ENCODE measurements at places on chromosomes 4 and X.

DNA sequence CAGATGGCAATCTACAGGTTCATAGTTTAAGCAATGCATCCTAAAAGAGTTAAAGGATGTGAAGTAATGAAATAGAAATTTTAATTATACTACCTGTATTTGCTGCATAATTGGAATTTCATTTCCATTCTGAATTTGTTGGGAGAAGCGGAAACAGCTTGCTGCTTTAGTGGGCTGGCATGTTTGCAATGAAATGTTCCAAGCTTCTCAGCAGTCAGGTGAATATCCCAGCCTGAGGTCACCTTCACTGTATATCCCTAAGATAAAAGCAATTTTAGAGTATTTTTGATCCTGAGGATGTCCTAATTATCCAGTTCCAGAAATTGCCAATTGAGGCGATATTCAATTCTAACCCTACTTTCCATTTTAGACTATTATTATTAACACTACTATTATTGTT is 136.1 kb upstream of the ARSJ start:
- H3K27me3 ChIP-seq, result no peaks in the 10 kb centered on the region
- H3K4me1 ChIP-seq, result no peaks in the 10 kb centered on the region
- DNase-seq, result no peak
- H3K36me3 ChIP-seq, result no peaks in the 10 kb centered on the region
- no peak overlapping the region for H3K27ac ChIP-seq

- peak; percentile 57 for DNase-seq
- H3K27me3 ChIP-seq, result no peaks in the 10 kb centered on the region
- H3K4me1 ChIP-seq, result peaks cover 10% of the 10 kb centered on the region
- peaks cover 3% of the 10 kb centered on the region for H3K36me3 ChIP-seq
- H3K4me3 ChIP-seq, result peak overlapping the region; percentile 62
Measured at GRCh38 chrX:129540722-129541184, 694 bp downstream of the OCRL start.

DNA sequence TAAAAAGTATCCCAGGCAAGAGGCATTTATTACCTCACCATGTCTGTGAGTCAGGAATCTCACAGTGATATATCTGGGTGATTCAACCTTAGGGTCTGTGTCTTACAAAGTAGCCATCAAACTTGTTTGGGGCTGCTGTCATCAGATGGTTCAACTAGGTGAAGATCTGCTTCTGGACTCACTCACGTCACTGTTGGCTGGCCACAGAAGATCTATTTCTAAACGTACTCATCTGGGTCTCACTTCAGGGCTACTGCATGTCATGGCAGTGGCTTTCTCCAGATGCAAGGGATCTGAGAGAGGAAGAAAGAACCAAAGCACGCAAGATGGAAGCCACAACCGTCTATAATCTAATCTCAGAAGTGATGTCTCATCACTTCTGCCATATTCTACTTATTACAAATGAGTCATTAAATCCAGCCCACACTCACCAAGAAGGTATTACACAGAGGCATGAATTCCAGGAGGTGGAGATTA is 267.8 kb upstream of the ANKRD50 start:
- no peaks in the 10 kb centered on the region for H3K36me3 ChIP-seq
- no peak overlapping the region for H3K27ac ChIP-seq
- no peak for DNase-seq
- H3K27me3 ChIP-seq, result no peaks in the 10 kb centered on the region
- no peaks in the 10 kb centered on the region for H3K4me1 ChIP-seq
- H3K4me3 ChIP-seq, result no peak overlapping the region

GRCh38 chr4:105911426-105911825 is 16.2 kb downstream of the NPNT start:
- no peak overlapping the region for H3K4me3 ChIP-seq
- H3K27ac ChIP-seq, result peak overlapping the region; percentile 75
- DNase-seq, result no peak
- peaks cover 28% of the 10 kb centered on the region for H3K4me1 ChIP-seq

- DNase-seq, result no peak
- H3K4me3 ChIP-seq, result no peak overlapping the region
Measured at GRCh38 chr4:153468587-153468986, 2.4 kb downstream of the TMEM131L start.

GRCh38 chr4:124866301-124866700 is 153.8 kb upstream of the ANKRD50 start:
- no peak overlapping the region for H3K4me3 ChIP-seq
- H3K27ac ChIP-seq, result no peak overlapping the region
- H3K27me3 ChIP-seq, result no peaks in the 10 kb centered on the region

DNA sequence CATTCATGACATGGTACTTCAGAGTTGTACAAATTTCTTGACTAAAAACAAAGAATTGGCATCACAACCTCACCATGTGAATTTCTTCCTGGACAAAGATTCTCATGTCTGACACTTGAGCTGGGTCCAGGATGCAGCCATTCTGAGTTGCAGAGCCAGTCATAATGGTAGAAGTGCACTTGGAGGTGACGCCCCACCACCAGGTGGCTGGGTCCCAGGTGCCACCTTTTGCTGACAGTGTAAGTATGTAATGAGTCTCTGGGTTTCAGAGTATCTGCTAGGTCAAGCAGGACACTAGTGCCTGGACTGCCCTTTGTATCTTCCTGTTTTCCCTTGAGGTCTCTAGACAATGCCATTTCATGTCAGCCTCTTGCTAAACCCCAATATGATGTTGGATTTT is 36.6 kb upstream of the WDR1 start:
- H3K4me1 ChIP-seq, result no peaks in the 10 kb centered on the region
- no peaks in the 10 kb centered on the region for H3K36me3 ChIP-seq
- H3K4me3 ChIP-seq, result no peak overlapping the region
- DNase-seq, result no peak
- H3K27ac ChIP-seq, result no peak overlapping the region

GRCh38 chrX:20517565-20517964 is 250.9 kb upstream of the RPS6KA3 start:
- no peak overlapping the region for H3K27ac ChIP-seq
- no peaks in the 10 kb centered on the region for H3K36me3 ChIP-seq
- H3K27me3 ChIP-seq, result no peaks in the 10 kb centered on the region
- no peaks in the 10 kb centered on the region for H3K4me1 ChIP-seq

DNA sequence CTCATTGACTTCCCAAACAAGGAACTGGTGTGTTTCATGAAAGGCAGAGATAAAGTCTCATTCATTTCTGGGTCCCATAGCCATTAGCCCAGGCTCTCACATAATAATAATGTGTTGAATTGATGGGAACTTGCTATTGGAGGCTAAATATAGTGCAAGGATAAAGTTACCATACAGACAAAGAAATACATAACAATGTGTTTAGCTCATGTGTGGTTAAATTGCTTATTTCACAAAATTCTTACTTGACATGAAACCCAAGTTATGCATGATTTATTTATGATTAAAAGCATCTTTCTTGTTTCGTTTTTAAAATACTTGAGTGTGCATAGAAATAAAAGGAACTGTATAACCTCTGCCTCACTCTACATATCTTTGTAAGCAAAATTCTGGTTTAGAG is 37.3 kb upstream of the LPAR4 start:
- H3K4me1 ChIP-seq, result no peaks in the 10 kb centered on the region
- no peaks in the 10 kb centered on the region for H3K27me3 ChIP-seq
- no peaks in the 10 kb centered on the region for H3K36me3 ChIP-seq
- no peak for DNase-seq

GRCh38 chr4:101993842-101994775 is 203.6 kb downstream of the BANK1 start:
- no peak for DNase-seq
- H3K36me3 ChIP-seq, result no peaks in the 10 kb centered on the region

- H3K4me1 ChIP-seq, result no peaks in the 10 kb centered on the region
- H3K27me3 ChIP-seq, result no peaks in the 10 kb centered on the region
- H3K36me3 ChIP-seq, result no peaks in the 10 kb centered on the region
- no peak overlapping the region for H3K27ac ChIP-seq
- H3K4me3 ChIP-seq, result no peak overlapping the region
- no peak for DNase-seq
Measured at GRCh38 chr4:162959046-162959445, 207.6 kb downstream of the NAF1 start.

GRCh38 chr4:140157341-140157740 is 3.4 kb upstream of the MAML3 start:
- no peak overlapping the region for H3K27ac ChIP-seq
- DNase-seq, result no peak
- no peaks in the 10 kb centered on the region for H3K4me1 ChIP-seq

- DNase-seq, result no peak
- no peaks in the 10 kb centered on the region for H3K27me3 ChIP-seq
- H3K4me1 ChIP-seq, result no peaks in the 10 kb centered on the region
- no peak overlapping the region for H3K27ac ChIP-seq
Measured at GRCh38 chr4:105509291-105509690, 35.4 kb upstream of the PPA2 start.

GRCh38 chr4:149999485-150000074 is 78.7 kb upstream of the DCLK2 start:
- peaks cover 2% of the 10 kb centered on the region for H3K27me3 ChIP-seq
- no peak overlapping the region for H3K27ac ChIP-seq
- no peaks in the 10 kb centered on the region for H3K4me1 ChIP-seq

- no peak overlapping the region for H3K4me3 ChIP-seq
- no peak overlapping the region for H3K27ac ChIP-seq
- no peak for DNase-seq
- H3K36me3 ChIP-seq, result no peaks in the 10 kb centered on the region
- no peaks in the 10 kb centered on the region for H3K27me3 ChIP-seq
Measured at GRCh38 chrX:5086388-5086787, 1142.3 kb downstream of the NLGN4X start.

DNA sequence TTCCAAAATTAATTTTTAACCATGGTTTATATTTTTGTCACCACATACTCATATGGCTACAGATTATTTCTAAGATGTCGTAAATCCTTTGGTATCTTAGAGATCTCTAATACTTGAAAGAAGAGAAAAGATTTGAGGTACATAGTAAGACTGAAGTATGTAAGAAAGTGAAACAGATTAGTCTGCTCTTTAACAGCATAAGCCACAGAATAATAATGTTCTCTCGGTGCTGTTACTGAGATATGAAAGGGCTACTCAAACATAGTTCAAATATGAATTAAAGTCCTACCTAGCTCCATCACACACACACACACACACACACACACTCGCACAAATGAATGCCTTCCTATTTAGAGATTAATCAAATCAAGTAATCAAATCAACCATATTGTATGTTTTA is 274.1 kb upstream of the PCDH18 start:
- no peaks in the 10 kb centered on the region for H3K27me3 ChIP-seq
- H3K27ac ChIP-seq, result no peak overlapping the region
- no peak overlapping the region for H3K4me3 ChIP-seq
- DNase-seq, result no peak

- H3K27me3 ChIP-seq, result no peaks in the 10 kb centered on the region
- no peaks in the 10 kb centered on the region for H3K4me1 ChIP-seq
- DNase-seq, result no peak
Measured at GRCh38 chr4:165945991-165946390, 73.0 kb downstream of the TLL1 start.

- no peak overlapping the region for H3K27ac ChIP-seq
- no peaks in the 10 kb centered on the region for H3K27me3 ChIP-seq
- no peak for DNase-seq
- no peak overlapping the region for H3K4me3 ChIP-seq
- no peaks in the 10 kb centered on the region for H3K4me1 ChIP-seq
Measured at GRCh38 chr4:176833400-176834175, 40.9 kb upstream of the VEGFC start.
